ENCODE measurements at places on chromosomes 4 and X.

DNA sequence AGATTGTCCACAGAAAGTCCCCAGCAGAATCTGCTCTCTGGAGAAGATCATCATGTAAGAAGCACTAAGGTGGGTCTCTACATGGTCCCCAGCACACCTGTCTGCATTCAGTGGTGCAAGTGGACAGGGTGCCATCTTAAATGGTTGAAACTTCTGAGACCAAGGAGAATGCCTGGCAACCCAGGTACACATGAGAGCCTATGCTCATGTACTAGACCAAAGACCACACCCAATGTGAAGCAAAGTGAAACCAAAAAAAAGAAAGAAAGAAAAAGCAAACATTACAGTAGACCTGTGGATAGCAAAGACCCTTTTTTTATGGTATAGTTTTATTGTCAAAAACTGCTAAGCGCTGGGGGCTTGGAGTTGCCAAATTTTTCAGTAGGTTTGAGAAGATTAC lies 15.0 kb downstream of the CD40LG start:
- DNase-seq, result no peak

DNA sequence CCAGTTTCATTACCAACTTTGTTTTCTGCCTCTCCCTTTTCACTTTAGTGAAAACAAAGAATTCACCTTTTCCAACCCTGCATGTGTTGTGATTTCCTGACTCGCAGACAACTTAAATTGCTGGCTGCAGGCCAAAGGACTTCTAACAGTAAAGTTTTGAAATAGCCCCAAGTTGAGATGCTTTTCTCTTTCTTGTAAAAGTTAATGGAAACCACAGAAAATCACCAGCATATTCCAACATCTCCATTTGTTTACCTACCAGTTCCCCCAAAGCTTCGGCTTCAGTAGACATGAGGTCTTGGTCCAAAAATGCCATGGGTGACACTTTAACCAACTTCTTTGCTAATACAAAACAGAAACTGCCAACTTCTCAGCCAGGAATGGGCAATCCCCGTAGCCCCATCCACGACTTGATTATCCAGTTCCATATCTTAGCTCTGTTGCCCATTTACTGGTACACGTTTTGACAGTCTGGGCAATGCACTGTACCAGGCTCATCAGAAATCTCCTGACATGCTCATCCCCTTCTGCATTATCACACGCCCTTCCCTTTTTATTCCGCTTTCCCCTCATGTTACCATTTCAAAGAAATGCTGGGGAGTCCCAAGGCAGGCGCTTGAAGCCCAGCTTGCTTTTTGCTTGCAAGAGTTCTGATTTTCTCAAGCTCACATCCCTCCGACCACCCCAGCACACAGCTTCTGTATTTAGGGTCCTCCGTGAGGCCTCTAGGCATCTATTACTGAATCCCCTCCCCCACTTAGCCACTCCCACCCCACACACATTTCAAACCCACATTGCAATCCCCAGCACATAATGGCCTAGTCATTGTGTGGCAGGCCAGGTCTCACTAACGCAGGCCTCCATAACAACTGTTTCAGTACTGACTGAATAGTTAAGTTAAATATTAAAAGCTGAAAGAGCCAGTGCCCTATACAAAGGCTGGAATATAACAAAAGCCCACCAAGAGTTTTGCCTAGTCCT lies 137.9 kb upstream of the S100G start:
- no peak for DNase-seq

- no peak for DNase-seq
These were observed 155.9 kb downstream of the AASDH start for GRCh38 chr4:56231410-56231809.

DNA sequence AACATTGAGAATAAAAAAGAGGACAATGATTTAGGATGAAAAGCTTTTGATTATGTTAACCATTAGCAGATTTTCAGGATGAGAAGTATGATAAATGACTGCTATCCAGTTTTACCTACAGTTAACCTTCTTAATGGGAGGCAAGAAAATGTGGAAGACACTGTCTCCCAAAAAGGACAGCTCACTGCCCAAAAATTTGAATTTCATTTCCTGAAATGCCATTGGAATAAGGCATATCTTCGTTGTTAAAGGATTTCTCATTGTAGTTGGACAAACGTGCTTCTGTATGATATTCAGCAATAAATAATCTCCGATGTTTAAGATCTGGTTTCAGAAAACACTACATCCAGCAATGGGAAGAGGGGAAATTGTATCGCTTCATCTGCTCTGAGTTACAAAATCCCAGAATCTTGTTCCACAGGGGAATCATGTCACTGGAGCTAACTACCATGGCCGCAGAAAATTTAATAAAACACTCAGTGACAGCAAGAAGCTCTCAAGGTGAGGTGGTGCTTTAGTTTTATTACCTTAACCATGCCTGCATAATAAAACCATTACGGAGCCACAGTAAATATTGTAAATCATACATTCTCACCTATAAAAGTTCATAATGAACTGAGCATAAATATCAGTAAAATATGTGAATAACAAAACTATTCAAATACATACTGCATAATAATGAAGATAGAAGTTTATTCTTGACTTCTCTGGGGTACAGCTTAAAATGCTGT lies 552.3 kb downstream of the PCDH7 start:
- DNase-seq, result no peak

GRCh38 chr4:85569730-85570299 lies 94.9 kb downstream of the ARHGAP24 start:
- DNase-seq, result no peak

GRCh38 chrX:132001127-132001526 lies 22.0 kb upstream of the STK26 start:
- DNase-seq, result no peak

DNA sequence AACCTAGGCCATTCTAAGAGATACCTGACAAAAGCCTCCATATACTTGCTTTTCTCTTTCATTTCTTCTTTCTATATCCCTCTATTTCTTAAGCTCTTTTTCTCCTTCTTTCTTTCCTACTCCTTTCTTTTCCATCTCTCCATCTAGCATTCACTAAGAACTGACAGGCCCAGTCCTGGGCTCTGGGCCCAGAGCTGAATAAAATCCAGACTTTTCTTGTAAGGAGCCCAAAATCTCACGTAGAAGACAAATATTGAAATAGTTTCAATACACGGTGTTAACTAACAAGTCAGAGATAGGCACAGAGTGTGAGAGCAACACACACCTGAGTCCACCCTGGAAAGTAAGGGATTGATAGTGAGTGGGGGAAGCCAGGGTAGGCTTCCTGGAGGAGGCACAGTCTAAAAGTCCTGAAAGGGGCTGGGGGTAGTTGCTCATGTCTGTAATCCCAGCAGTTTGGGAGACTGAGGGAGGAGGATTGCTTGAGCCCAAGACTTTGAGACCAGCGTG lies 73.2 kb upstream of the EFNB1 start:
- no peak for DNase-seq

GRCh38 chrX:48665991-48666390 lies 17.6 kb upstream of the WAS start:
- no peak for DNase-seq

DNA sequence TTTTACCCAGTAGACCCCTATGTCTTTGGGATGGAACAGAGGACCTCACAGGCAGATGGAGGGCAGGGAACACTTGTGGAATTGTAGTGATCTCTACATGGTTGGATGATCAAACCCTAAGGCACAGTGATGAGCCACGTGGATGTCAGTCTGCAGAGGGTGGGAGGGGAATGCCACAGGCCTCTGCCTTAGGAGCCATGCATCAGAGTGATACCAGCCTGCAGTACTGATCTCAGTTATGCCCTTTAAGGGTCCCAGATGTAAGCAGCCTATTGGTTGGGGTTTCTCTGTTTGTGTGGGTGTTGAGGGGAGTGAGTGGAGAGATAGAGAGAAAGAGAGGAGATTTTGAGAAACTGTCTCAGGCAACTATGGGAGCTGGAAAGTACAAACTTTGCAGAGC lies 39.9 kb upstream of the XAGE1B start:
- no peak for DNase-seq

- no peak for DNase-seq
These were observed 61.3 kb downstream of the AR start for GRCh38 chrX:67604979-67605703.

- no peak for DNase-seq
These were observed 101.7 kb upstream of the KLF8 start for GRCh38 chrX:56130436-56130835.

DNA sequence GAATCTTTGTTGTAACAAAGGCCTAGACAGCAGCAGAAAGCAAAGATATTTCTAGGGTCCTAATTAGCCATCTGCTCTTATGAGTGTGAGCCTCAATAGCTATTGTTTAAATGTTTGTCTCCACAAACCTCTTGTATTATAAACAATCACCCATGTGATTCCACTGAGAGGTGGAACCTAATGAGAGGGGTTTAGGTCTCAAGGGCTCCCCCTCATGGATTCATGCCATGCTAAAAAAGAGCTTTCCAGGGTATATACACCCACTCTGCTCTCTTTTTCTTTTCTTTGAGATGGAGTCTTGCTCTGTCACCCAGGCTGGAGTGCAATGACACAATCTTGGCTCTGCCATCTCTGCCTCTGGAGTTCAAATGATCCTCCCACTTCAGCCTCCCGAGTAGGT lies 42.1 kb downstream of the TRIM61 start:
- no peak for DNase-seq

- DNase-seq, result no peak
These were observed 25.4 kb downstream of the C4orf17 start for GRCh38 chr4:99536271-99536670.

DNA sequence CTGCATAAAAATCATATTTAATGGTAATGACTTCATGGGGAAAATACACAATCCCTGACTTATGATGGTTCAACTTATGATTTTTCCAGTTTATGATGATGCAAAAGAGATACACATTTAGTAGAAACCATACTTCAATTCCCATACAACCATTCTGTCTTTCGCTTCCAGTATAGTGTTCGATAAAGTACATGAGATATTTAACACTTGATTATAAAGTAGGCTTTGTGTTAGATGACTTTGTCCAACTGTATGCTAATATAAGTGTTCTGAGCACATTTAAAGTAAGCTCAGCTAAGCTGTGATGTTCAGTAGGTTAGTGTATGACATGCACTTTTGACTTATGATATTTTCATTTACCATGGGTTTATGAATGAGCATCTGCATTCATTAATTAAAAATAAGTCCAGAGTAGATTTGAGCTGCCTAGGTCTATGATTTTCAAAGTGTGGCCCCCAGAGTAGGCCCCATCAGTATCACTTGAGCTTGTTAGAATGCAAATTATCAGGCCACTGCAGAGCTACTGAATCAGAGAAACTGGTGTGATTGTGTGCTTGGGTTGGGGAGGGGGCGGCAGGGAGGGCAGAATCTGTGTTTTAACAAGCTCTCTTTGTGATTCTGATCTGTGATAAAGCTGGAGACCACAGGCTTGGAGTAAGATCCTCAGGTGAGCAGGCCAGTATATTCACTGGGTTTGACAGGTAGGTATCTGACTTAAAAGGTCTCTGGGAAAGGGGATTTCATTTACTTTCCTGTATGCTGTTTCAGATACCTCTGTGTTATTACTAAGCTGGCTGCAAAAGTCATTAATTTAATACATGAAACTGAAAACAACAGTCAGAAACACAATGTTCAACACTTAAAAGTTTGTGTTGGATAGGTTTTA lies 8.4 kb downstream of the ATP10D start:
- DNase-seq, result no peak

GRCh38 chr4:6942238-6942800 lies 32.7 kb downstream of the TBC1D14 start:
- no peak for DNase-seq

GRCh38 chr4:183099537-183100297 lies 660 bp downstream of the WWC2 start:
- DNase-seq, result no peak

DNA sequence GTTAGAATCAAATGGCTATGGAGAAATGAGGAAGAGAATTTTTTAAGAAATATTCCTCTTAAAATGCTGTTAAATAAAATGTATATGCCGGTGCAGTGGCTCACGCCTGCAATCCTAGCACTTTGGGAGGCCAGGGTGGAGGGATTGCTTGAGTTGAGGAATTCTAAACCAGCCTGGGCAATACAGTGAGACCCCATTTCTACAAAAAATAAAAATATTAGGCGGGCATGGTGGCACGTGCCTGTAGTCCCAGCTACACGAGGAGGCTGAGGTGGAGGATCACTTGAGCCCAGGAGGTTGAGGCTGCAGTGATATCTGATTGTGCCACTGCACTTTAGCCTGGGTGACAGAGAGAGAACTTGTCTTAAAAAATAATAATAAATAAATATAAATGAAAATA lies 7.9 kb upstream of the FUNDC1 start:
- DNase-seq, result no peak

DNA sequence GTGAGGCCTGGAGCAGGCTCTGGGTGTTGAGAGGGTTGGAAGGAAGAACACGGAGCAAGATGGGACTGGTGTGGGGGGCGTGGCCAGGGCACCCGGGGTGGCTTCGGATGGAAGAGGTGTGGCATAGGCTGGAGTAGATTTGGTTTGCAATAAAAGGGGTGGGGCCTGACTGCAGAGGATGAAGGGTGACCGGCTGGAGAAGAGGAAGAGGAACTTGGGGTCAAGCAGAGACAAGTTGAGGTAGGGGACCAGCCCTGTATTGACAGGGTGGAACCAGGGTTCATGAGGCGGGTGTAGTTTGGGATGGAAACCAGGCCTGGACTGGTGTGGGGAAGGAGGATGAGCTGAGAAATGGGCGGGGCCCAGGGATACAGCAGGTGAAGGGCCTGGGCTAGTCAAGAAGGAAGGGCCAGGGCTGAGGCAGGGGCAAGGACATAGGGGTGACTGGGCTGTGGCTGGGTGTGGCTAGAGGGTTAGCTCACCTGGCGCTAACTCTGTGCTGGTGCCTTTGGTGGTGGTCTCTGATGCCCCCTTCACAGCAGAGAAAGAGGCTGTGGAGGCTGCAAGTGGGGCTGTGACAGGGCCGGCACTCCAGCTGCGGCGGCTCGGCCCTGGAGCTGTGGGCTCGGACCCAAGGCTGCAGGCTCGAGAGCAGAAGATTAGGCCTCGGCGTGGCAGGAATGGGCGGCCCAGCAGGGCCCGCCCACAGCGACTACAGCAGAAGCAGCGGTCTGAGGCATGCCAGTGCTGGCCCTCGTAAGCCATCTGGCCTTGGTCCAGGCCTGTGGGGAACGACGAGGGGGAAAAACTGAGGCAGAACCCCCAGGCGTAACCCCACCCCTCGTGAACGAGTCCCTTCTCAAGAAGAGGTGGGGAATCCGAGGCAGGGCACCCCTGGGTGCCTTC lies 5.0 kb downstream of the PLP2 start:
- no peak for DNase-seq

GRCh38 chr4:184320631-184321030 lies 103.0 kb upstream of the ENPP6 start:
- DNase-seq, result no peak
